ENCODE measurements at places on chromosomes 2 and 18.

- no peak for DNase-seq
Measured at GRCh38 chr2:112547333-112547732, 5.1 kb downstream of the POLR1B start.

DNA sequence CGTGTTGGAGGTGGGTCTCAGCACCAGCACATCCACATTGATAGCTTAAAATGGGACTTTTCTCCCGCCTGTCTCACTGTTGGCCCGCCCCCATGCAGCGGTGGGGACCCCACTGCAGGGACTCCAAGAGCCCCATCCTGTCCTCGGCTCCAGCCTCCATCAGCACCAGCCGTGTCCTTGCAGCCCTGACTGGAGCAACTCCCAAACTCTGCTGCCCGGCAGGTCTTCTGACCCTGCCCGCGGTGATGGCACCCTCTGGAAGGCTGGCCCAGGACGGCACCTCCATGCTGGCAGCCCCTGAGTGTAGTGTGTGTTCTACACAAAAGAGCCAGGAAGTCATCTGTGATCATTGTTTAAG lies 41.6 kb upstream of the KCNG2 start:
- no peak for DNase-seq

GRCh38 chr18:7918701-7919100 lies 351.6 kb downstream of the PTPRM start:
- DNase-seq, result no peak

DNA sequence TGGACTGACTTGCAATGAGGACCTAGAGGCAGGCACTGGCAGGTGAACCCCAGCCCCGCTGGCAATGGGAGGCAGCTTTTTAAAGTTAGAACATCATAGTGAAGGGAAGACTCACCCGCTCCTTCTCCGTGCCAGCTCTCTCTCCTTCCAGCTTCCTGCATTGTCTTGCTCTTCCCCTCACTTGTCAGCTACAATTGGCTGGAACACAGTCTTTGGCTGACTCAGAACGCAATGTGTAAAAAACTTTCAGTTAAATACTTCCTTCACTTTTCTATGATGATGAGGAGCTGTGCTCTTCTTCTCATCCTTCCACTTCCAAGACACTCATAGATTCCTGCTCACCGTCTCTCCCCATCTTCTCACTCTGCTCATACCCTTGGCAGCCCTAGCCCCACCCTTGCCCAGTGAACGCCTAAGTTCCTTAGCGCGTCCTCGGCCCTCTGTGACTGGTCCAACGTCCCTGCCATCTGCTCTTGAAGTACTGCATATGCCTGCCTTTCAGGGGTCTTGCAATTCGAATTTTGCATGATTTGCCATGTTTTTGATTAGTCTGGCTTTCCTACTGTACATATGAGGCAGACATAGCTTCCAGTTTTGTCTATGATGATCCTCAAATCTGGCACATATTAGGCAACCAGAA lies 118.0 kb upstream of the TMEM200C start:
- DNase-seq, result no peak

DNA sequence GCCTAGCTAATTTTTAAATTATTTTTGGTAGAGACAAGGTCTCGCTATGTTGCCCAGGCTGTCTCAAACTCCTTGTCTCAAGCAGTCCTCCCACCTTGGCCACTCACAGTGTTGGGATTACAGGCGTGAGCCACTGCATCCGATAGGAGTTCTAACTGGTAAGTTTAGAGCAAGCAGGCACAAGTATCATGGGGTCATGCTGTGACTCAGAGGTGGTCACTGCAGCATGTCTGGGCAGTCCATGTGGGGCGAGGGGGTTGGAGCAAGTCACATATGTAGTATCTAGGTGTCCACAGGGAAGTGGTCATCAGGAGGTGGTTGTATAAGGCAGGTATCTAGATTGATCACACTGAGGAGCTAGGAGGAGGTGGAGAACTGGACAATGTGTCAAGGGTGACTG lies 22.7 kb upstream of the STARD7 start:
- DNase-seq, result no peak

DNA sequence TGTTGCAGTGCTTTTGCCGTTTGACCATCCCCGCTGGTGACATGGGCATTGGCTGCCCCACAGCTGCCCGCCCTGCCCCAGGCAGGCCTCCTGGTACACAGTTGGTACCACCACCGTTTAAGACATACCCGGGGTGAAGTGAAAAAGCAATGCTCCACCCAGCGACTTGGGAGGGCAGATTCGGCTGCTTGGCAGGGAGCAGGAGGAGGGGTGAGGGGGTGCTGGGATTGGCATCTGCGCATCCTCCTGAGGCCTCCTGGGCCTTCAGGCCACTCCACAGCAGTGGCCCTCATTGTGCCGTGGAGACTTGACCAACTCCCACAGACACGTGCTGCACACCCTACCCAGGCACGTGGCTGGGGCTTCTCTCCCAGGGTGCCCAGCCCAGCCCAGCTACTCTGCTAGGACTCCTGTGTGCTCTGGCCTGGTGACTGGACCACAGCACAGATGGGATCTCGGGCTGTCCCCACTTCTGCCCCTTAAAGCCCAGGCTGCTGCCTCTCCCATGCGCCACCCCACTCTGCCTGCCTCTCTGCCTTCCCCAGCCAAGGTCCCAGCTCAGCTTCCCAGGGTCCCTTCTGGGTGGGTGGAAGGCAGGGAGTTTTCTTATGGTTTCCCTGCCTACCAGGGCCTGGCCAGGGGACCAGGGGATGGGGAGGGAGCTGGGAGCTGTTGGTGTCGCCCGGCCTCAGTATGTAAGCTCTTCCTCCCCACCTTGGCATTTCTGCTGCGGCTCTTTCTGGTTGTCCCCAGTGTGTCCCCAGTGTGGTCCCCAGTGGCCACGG lies 157.0 kb upstream of the HS6ST1 start:
- DNase-seq, result no peak

DNA sequence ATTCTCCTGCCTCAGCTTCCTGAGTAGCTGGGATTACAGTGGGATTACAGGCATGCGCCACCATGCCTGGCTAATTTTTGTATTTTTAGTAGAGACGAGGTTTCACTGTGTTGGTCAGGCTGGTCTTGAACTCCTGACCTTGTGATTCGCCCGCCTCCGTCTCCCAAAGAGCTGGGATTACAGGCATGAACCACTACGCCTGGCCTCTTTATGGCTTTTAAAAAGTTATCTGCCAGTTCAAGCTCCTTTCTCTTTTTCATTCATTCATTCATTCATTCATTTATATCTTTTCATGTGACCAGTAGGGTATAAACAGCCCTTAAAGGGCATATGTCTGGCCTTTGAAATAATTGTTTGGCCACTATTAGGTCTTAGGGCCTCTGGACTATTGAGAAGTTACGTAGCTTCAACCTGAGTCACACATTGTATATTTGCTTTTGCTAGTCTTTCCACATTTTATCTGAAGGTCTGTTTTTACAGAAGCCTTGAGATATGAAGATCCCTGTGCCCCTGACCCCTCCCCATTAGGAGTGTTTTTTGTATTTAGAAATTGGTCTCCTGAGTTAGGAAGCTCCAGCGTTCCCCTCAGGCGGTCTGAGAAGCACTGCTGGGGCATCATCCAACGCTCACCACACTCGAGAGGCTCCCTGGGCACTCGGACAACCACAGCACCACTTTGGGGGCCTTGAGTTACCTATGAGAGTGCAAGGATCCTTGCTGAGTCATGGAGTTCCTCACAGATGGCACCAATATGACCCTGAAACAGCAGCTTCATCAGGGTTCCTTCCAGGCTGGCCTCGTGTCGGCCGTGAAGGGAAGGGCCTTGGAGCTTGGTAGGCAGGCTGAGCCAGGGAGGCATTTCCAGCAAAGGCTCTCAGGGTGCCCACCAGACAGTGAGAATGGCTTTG lies 21.8 kb downstream of the FZD5 start:
- DNase-seq, result no peak

- no peak for DNase-seq
Measured at GRCh38 chr18:49094979-49095632, 144.3 kb upstream of the SMAD7 start.

DNA sequence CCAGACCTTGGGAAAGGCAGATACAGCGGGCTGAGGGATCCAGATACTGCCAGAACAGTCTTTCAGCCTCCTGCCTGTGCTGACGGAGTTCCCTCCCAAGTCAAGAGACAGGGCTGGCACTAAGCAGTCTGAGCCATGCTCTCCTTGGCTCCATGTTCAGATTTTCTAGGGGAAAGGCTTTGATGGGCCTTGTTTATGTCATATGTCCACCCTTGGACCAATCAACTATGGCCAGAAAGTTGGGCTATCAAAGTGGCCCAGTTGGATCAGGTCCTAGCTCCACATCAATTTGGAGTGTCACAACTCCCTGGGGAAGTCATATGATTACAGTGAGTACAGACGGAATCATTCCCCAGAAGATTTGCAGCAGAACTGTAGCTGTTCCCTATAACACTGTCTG lies 152.0 kb downstream of the GREB1L start:
- DNase-seq, result no peak

Measured in stimulated activated CD4-positive, alpha-beta T cell treated with anti-CD3 and anti-CD28 coated beads, Interleukin-15, amount 100 ng/mL, for 1 hour (primary cell).